Stimulated activated CD8-positive, alpha-beta memory T cell treated with anti-CD3 and anti-CD28 coated beads, Interleukin-7, amount 100 ng/mL, for 24 hours (primary cell): ENCODE measurements at places on chromosomes 6 and 20.

DNA sequence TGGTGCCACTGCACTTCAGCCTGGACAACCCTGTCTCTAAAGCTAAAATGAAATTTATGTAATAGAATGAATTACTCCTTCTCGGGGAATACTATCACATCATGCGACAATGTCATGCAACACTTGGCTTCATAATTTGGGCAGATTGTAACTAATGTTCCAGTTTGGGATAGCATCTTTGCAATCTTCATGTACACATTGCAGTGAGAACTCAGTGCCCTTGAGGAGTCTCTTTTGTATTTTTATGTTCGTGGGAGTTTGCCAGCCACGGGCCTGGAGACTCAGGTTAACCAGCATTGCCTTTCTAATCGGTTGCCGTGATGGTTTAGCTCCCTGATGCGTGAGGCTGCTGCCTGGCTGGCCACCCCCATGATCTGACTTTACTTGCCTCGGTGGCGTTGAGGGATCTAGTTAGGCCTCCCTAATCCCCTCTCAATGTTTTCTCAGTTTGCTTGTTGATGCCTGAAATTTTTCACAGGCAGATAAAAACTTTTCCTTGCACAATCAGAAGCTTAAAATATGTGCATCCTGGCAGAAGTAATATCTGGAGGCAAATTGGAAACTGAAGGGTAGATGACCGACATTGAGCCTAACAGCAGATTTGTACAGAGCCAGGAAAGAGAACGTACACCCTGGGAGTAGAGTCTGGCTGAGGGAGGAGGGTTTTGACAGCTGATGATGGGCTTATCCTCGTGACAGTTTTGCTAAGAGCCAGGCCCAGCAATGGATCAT lies 2.4 kb downstream of the GMPR start:
- no peak for DNase-seq

GRCh38 chr20:62002882-62003480 lies 62.7 kb downstream of the TAF4 start:
- no peak for DNase-seq

DNA sequence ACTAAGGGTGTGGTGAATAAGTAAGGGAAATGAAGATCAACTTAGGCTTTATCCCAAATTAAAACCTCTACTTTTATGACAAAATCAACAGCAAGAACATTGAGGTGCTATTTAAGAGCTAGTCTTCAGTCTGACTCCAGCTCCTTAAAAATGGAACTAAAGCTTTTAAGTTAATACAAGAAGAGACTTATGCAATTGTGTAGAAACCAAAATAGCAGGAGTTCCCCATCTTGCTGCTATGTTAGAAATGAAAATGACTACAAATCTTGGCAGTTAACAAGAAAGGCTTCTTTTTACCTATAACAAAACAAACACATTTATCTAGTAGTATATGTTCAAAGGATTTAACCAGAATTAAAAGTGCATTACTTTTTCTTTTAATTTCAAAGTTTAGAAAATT lies 25.7 kb downstream of the HMGN3 start:
- no peak for DNase-seq

- no peak for DNase-seq
These were observed 1.0 kb downstream of the AFDN start for GRCh38 chr6:167827583-167828324.

- no peak for DNase-seq
These were observed 62.2 kb upstream of the MAP3K4 start for GRCh38 chr6:160929361-160929760.

DNA sequence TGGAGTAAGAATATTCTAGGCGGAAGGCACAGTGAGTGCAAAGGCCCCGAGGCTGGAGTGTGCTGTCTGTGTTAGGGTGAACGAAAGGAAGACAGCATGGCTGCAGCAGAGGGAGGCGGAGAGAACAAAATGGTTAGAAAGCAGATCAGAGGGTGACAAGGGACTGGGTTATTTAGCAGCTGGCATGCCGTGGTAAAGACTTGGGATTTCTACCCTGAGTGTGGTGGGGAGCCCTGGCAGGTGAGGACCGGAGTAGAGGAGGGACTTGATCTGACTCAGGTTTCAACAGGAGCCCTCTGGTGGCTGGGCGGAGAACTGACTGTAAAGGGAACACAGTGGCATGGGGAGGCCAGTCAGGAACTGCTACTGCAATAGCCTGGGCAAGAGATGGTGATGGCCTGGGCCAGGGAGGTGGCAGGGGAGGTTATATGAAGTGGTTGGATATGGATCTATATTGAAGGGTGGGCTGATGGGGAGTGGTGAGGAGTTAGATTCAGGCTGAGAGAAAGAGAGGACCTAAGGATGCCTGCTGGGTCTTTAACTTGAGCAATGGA lies 38.0 kb downstream of the PIM1 start:
- DNase-seq = peak; percentile 83
